ENCODE measurements at places on chromosomes 16 and 17.

DNA sequence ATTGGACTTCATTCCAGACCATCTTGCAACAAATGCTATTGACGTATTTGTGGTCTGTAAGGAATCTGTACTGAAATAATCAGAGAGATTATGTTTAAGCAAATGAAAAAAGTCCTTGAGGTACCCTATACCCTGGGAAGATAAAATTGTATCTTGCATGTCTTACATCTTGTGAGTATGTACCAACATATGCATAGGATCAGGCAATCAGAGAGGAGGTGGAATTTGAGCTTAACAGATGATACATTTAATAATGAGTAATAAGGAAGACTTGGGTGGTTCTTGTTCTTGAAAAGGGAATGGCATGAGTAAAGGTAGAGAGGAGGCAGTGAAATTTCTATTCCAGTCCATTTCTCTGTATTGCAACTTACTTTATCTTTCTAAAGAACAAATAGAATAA is 10.6 kb downstream of the MOSMO start:
- no peak for DNase-seq

GRCh38 chr17:33925649-33926048 is 329.4 kb upstream of the CCL2 start:
- DNase-seq: no peak

- DNase-seq: no peak
These were observed 52.9 kb downstream of the SEC14L1 start for GRCh38 chr17:77193653-77194052.

GRCh38 chr17:54372069-54372749 is 528.4 kb upstream of the TOM1L1 start:
- DNase-seq: no peak

DNA sequence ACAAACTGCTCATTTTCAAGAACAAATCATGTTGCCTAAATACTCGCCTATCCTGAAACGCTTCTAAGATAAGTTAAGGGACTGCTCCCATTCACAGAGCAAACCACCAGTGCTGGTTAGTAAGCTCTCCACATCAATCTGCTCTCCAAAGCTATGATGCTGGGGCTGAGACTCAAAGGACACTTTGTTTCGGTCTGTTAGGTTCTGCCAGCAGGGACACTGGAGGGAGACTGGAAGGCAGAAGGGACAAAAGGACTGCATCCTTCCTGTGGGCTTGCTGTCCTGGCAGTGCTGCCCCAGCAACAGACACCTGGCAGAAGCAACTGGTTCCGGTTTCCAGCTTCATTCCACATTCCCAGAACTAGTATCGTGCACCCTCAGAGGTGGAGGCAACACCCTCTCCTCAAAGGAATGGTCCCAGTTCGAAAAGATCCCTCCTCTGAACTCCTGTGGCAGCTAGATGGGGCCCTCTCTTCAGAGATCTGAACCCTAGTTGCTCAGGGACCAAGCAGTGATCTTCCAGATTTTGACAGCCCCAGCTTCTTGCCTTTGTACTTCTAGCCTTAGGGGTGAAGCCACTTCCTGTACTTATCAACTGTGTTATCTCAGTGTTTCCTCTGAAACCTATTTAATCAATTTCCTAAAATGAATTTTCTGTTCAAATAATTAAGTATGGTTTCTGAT is 73.4 kb upstream of the GSG1L start:
- peak; percentile 17 for DNase-seq

- DNase-seq: no peak
These were observed 9.4 kb downstream of the B3GNT9 start for GRCh38 chr16:67141391-67141790.

DNA sequence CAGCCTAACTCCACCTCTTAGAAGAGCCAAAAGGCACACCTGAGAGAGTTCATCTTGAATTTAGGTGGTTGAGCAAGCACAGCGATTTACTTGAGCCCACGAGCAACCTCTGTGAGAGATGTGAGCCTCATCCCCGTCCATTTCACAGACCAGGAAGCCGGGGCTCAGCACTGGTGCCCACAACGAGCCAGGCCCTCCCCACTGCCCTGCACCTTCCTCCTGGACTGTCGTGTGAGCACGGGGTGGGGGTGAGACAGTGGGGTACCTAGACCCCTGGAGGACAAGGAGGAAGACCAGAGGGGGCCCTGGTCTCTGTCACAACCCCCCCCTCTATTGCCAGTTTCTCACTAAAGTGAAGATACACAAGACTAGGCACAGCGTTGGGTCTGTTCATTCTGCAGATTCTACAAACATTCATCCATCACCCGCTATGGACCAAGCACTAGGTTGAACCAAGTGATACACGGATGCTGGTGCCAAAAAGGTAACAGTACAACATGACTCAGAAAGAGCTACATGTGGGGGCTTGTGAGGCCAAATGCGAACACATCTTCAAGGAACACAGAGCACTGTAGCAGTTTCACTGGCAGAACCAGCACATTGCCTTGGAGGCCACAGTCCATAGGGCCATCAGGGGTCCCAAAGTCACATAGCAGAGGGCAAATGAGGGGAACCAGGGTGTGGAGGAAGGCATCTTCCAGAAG is 231.9 kb downstream of the PARN start:
- no peak for DNase-seq

- peak; percentile 59 for DNase-seq
These were observed 2.6 kb downstream of the ARHGAP17 start for GRCh38 chr16:25012525-25012991.

GRCh38 chr16:66511602-66512271 is 38.2 kb downstream of the TK2 start:
- DNase-seq: peak; percentile 68

DNA sequence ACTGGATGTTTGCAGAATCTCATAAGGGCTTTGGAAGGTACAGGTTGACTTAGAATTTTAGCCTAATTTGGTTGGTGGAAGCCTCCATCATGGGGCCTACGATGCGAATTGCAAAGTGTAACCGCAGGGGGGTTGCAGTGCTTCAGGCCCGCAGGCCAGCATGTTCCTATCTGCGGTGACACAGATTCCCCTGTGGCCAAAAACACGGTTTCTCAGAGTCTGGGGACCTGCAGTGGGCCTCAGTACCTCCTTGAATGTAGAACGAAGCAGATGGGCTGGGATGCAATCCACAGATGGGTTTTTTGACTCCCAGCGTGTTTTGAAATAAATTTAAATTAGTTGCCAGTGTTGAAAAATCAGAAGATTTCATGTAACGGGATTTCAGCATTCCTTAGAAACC is 34.7 kb downstream of the KIAA0513 start:
- DNase-seq: no peak

- no peak for DNase-seq
These were observed 40.5 kb downstream of the DNAH9 start for GRCh38 chr17:11638700-11639265.

- no peak for DNase-seq
These were observed 1.4 kb downstream of the STAT5A start for GRCh38 chr17:42289611-42290181.

DNA sequence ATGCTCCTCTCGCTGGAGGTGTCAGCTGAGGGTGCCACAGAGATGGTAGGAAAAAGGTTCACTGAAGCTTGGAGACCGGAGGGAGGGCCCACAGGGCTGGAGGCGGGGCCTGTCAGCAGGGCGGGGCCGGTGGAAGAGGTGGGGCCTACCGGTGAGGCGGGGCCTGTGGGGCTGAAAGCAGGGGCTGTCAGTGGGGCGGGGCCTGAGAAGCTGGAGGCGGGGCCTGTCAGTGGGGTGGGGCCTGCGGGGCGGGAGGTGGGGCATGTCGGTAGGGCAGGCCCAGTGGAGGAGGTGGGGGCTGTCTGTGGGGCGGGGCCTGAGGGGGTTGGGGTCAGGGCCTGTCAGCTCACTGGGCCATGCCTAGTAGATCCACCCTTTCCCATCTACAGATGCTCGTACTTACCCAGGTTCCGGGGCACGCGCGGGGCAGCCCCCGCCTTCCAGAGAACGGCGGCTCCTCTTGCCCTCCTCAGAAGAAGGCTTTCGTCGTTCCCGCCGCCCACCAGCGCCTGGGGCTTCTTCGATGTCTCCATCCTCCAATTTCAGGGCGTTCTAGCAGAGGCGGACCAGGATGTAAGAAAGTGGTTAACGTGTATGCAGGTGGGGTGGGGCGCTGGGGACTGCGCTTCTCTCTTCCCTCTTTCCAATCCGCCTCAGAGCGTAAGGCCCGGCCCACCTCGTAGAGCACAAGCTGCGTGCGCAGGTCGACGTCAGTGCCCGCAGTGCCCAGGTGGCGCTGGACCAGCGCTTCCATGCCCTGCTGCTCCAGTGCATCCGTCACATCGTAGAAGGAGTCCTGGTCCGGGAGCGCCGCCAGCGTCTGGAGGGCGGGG is 9.8 kb downstream of the TMEM208 start:
- peak; percentile 72 for DNase-seq

- DNase-seq: no peak
These were observed 18.3 kb downstream of the UBFD1 start for GRCh38 chr16:23575834-23576233.

- no peak for DNase-seq
These were observed 832 bp upstream of the SRRM2 start for GRCh38 chr16:2751577-2752034.

Measured in lung microvascular endothelial cell (primary cell).